Left lobe of liver (tissue), 2 donors: ENCODE measurements at places on chromosomes 13 and 19.

- DNase-seq = no peak
Observed at GRCh38 chr19:16106121-16106520, 5.6 kb upstream of the RAB8A start.

GRCh38 chr13:40269086-40269485 is 397.4 kb downstream of the FOXO1 start:
- DNase-seq = no peak

DNA sequence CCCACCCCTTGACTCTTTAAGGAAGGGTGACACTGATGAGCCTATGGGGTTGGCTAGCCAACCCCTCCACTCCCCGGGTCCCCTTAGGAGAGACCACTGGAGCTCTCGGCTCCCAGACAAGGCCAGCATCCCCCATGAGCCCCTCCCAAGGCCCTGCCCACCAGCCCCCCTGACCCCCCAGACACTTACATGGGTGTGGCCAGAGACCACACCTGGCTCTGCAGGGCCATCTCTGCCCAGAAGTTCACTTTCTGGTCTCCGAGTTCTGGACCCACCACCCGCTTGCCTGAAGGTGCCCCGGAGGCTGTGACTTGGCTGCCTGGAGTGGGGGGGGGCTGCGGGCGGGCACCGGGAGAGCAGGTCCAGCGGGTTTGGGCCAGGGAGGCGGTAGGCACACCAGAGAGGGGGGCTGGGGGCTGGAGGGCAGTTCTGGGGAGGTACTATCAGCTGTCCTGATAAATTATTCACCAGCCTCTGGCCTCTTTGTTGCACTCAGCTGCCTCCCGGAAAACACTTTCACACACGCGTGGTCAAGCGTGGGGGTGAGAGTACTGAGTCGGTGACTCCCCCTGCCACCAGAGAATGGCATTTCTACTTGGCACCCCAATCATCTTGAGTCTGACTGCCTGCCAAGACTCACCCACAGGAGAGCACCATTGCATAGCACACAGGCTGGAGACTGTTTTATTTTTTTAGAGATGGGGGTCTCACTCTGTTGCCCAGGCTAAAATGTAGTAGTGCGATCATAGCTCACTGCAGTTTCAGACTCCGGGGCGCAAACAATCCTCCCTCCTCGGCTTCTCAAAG is at the start of gene PALM3:
Gene PALM3 (minus strand): TSS at position 326 of the 807 bp plus-strand sequence. CDS start 96 bp downstream, at position 230.
- peak; percentile 90 for DNase-seq

GRCh38 chr13:67650471-67650870 is 420.3 kb upstream of the PCDH9 start:
- no peak for DNase-seq

DNA sequence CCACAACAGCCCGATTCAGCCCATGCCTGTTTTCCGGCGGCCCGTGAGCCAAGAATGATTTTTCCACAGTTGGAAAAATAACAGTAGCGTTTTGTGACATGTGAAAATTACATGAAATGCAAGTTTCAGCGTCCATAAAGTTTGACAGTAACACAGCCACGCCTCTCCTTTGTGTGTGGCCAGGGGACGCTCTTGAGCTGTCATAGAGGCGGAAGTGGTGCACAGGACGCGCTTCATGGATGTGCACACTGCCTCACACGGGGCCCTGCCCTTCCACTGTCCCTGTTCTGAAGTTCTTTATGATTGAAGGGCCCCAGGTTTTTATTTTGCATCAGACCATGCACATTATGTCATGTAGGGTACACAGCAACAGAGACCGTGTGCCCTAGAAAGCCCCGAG is 12.4 kb upstream of the ELAVL1 start:
- no peak for DNase-seq

DNA sequence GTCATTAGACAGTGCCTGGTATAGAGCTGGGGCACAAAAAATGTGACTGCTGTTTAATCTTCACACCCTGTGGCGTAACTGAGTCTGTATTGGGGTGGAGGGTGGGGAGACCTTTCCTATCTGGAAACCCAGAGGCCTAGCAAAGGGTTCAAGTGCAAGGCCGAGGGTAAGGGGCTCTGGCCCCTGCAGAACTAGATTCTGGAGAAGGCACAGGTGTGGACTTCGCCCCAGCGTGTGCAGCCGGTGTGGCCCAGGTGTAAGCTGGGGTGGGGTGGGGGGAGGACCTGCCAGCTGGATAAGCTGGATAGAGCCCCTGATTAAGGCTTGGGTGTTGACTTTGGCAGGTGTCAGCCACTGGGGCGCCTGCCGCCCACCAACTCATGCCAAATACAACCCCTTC is 1.3 kb downstream of the RAB3D start:
- DNase-seq = no peak

GRCh38 chr13:80524447-80525215 is 183.7 kb upstream of the SPRY2 start:
- DNase-seq = no peak

GRCh38 chr13:95155093-95155492 is 146.2 kb downstream of the ABCC4 start:
- DNase-seq = no peak

DNA sequence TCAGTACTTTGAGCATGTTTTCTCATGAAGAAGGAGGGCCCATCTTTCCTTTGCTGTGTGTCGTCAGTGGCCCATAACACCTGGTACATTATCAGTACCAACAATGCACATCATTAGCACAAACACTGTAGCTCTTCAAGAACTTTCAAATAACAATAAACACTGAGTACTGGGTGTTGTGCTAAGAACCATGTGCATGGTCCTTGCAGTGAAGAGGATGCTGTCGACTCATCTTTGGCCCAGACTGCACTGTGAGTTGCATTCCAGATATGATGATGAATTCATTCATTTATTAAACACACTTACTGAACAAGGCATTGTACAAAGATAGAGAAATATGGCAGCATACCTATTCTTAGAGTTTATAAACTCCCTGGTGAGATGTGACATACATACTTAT is 55.8 kb downstream of the FLT3 start:
- DNase-seq = no peak

GRCh38 chr13:79711631-79712030 is 230.7 kb downstream of the NDFIP2 start:
- no peak for DNase-seq
